ENCODE measurements at places on chromosomes 12 and 14.

GRCh38 chr12:43294916-43295315, 257.1 kb downstream of the ADAMTS20 start:
- no peak for DNase-seq

GRCh38 chr14:88983755-88984154, 159.3 kb downstream of the TTC8 start:
- no peak for DNase-seq

DNA sequence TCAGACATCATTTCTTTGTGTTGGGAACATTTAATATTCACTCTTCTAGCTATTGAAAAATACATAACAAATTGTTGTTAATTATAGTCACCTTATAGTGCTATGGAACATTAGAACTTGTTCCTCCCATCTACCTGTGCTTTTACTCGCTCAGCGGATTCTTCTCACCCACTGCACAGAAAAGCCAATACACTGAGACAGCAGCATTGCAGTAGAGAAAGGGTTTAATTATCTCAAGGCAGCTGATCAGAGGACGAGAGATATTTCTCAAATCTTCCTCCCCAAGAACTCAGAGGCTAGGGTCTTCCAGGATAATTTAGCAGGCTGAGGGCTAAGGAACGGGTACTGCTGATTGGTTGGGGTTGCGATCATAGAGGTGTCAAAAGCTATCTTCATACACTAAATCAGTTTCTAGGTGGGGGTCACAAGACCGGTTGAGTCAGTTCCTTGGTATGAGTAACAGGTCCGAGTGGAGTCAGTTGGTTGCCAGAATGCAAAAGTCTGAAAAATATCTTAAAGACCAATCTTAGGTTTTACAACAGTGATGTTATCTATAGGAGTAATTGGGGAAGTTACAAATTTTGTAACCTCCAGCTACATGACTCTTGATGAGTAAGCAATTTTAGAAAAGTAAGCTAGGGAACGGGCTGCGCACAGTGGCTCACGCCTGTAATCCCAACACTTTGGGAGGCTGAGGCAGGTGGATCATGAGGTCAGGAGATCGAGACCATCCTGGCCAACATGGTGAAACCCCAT, 173.1 kb downstream of the FBXL14 start:
- DNase-seq = no peak

DNA sequence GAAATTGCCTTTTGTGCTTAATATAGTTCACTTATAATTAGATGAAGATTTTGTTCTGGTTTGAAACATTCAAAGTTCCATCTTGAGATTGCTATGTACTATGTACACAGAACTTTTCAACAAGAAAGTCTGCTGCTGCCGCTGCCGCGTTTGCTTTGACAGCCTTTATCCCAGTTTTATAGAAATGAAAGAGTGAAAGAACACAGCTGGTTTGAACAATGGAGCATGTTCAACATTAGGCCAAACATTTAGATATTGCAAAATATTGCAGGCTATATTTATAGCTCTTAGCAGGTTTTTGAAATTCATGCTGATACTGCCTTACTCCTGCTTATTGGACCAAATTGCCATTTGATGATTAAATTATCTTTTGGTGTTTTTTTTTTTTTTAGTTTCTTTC, 299.8 kb upstream of the PRKD1 start:
- DNase-seq = no peak

DNA sequence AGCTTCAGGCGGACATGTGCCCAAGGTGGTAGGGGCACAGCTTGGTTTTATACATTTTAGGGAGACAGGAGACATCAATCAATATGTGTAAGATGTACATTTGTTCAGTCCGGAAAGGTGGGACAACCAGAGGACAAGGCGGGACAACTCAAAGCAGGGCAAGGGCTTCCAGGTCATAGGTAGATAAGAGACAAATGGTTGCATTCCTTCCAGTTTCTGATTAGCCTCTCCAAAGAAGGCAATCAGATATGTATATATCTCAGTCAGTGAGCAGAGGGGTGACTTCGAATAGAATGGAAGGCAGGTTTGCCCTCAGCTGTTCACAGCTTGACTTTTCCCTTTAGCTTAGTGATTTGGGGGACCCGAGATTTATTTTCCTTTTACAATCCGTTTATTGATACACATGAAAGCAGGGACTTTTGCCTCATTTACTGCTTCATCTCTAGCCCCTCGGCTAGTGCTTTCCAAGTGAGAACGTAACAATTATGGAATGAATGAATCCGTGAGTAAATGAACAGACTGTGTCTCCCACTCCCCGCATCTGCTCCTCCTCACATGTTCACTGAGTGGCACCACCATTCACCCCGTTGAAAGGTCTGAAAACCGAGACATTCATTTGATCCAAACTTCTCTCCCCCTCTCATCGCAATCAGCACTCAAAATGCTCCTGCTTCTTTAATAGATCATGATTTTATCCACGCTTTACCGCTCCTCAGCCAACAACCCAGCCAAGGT, 6.9 kb upstream of the HSPB8 start:
- DNase-seq = no peak

GRCh38 chr12:124073356-124074035, 100.5 kb downstream of the ZNF664 start:
- no peak for DNase-seq

DNA sequence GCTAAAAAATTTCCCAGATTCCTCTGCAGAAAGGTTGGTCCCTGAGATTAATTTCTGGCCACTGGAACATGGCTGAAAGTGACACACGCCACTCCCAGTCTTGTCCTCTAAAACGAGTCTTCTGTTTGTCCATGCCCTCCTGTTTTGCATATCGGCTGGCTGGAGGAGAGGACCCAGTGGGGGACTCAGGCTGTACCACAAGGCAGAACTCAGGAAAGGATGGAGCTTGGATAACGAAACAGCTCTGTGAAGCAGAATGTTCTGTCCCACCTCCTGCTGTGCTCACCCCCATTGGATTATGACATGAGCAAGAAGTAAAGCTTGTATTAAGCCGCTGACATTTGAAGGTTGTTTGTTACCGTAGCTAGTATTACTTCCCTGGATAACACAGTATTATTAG, 856.2 kb downstream of the BCL11B start:
- DNase-seq = no peak

- no peak for DNase-seq
Observed at GRCh38 chr14:50920482-50921230, 23.6 kb downstream of the PYGL start.

DNA sequence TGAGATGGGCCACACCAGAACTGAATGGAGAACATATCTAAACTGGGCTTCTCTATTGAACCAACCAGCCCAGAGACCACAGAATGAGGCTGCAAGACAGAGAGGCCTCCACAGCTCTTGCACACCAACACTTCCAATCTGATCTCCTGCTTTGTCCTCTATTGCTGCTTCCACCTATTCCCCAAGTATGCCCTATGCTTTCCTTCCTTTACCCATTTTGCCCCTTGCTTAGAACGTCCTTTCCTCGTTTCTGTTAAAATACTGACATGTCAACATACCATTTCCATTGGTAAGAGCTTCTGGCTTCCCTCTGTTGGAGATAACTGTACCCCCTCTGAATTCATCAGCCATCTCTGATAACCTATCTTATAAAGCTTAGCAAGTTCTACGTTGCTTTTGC, 2.8 kb downstream of the SLC2A13 start:
- DNase-seq = no peak

DNA sequence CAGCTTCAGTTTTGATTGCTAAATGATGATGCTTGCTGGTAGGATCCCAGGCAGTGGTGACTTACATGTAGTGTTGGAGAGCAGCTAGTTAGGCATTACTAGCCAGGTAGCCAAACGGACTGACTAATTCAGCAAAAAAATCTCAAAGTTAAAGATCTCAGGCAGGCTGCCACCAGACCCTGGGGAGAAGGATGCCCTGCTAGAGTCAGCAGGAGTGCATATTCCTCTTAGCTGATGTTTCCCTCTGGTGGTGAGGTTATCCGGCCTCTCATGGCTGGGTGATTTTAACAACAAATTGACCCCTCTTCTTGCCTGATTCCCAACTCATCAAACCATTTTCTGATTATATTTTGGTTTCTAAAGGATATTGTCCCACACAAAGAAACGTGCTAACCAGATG, 2.8 kb downstream of the EFS start:
- DNase-seq = no peak

GRCh38 chr12:100574187-100575074, 947 bp downstream of the GAS2L3 start:
- no peak for DNase-seq

GRCh38 chr12:132806857-132807256, 21.8 kb downstream of the GOLGA3 start:
- no peak for DNase-seq

DNA sequence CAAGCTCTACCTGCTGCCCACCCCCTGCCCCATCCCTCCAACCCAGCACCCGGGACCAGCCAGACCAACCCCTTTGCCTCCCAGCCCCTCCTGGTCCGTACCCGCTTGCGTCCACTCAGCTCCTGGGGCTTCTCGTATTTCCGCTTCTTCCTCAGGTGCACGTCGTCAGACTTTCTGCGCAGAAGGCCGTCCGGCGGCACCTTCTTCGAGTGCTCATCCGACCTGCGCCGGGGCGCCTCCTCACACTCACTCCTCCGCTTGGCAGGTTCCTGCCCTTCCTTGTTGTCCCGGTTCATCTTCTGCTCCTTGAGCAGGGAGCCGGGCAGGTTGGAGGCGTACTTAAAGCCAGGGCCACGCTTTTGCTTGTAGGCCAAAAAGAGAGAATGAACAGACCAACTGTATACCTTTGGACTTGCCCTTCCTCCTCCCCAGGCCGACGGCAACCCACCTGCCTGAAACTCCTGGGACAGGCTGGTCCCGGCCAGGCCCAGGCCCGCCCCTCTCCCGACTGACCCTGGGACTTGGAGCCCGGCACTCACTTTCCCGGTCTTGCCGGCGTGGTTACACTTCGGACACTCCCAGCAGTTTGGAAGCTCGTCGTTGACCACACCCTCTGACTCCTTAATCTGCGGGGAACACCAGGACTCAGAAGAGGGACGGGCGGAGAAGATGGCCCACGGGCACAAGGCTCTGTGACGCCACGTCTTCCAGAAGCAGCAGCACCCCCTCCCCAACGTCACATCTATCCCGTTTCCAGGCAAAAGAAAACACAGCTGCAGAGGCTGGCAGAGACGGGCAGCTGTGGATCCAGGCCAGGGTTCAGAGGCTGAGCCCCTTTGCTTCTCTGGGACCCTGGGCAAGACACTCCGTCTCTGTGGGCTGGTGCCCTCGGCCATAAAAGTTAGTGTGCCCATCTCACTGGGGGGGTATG, 44.3 kb downstream of the RNF34 start:
- DNase-seq = no peak

DNA sequence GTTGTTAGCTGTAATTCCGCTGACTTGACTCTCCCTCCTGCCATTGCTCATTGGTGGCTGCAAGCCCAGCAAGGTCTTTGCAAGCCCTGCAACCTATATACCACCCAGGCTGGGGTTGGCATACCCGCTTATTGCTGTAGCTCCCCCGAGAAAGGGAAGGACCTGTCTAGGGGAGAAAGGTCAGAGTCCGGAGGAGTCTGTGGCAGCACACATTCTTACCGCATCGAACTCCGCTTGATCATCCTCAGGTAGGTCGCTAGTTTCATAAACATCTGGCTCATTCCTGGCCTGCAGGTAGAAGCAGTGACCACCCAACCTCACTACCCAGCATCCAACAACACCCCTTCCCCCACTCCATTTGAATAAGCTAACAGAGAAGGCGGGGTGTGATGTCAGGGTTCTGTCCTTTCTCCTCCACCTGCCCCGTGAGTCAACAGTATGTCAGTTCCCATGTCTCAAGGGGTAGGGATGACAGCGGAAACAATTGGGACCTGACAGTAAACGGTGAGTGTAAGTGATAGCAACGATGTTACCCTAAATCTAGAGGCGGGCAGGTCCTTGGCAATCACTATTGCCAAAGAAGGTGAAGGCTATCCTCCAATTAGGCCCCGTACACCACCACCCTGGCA, 1.1 kb downstream of the DCTN2 start:
- no peak for DNase-seq

- no peak for DNase-seq
Observed at GRCh38 chr12:101174541-101174940, 35.5 kb downstream of the SLC5A8 start.

Data from stimulated activated CD8-positive, alpha-beta memory T cell treated with anti-CD3 and anti-CD28 coated beads, Interleukin-4, amount 100 ng/mL, for 1 hour (primary cell).